CD4-positive, CD25-positive, alpha-beta regulatory T cell (primary cell): ENCODE measurements at places on chromosomes 2 and 18. TPM values are rescaled to one million over a fixed set of nuclear protein-coding genes. Genes with fewer than 3 reads are reported as not detected.

- no peak overlapping the region for H3K27ac ChIP-seq
- no peak for DNase-seq
- H3K36me3 ChIP-seq, result no peaks in the 10 kb centered on the region
- no peaks in the 10 kb centered on the region for H3K4me1 ChIP-seq
- H3K4me3 ChIP-seq, result no peak overlapping the region
Measured at GRCh38 chr2:237875256-237876060, 16.0 kb downstream of the RAMP1 start.

GRCh38 chr2:101986376-101986775 is 5.4 kb upstream of the IL1R2 start:
- no peak for DNase-seq
- H3K27me3 ChIP-seq, result no peaks in the 10 kb centered on the region
- H3K4me3 ChIP-seq, result no peak overlapping the region
- no peaks in the 10 kb centered on the region for H3K36me3 ChIP-seq
- no peaks in the 10 kb centered on the region for H3K4me1 ChIP-seq

Gene CDH19
- total RNA-seq, result not detected

DNA sequence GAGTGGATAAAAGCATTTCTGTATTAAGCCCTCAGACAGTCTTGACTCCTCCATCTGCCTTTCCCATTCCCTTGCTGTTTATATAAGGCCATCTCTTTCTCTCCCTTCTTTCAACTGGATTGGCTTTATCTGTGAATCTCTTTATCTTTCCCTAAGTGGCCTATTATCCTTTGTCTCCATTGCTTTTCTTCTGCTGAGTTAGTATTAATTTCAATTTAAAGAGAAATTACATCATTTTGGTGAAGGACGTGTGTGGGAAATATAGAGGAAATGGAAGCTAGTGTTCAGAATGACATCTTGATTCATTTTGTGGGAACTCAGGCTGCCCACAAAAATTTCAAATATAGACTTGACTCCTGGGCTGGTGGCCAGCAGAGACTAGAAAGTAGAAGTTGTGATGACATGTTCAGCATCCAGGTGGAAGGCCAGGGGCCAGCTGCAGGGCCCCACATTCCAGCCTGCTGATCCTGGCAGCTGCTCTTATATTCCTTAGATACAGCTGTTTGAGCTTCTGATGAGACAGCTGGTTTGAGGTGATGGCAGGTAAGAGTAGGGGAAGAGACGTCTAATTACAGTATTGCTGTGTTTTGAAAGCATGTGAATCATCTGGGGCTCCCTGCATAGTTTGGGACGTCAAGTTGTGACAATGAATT is 52.3 kb downstream of the DIS3L2 start:
- H3K27ac ChIP-seq, result no peak overlapping the region
- H3K27me3 ChIP-seq, result no peaks in the 10 kb centered on the region
- H3K4me1 ChIP-seq, result no peaks in the 10 kb centered on the region
- H3K4me3 ChIP-seq, result no peak overlapping the region
- peaks cover 24% of the 10 kb centered on the region for H3K36me3 ChIP-seq

GRCh38 chr2:48131539-48132270 is 225.4 kb upstream of the FBXO11 start:
- no peaks in the 10 kb centered on the region for H3K27me3 ChIP-seq
- no peak overlapping the region for H3K27ac ChIP-seq

DNA sequence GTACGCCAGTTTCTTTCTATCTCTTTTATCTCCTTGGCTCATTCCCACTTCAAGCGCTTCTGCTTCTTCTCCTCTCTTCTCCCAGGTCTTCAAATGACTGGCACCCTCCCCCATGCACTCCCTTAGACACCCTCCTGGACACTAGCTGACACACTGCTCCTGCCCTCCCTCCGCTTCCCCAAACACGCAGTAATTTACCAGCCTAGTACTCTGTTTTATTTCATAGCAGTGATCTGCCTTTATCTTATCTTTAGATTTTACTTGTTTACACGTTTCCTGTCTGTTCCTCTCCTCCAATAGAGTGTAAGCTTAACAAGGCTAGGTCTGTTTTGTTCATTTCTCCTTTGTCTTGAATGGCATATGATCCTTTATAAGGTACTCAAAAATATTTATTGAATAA is 93.9 kb downstream of the SCN3A start:
- no peaks in the 10 kb centered on the region for H3K27me3 ChIP-seq
- no peak for DNase-seq
- no peak overlapping the region for H3K27ac ChIP-seq

Gene RFX8
- 5.5 TPM for total RNA-seq

DNA sequence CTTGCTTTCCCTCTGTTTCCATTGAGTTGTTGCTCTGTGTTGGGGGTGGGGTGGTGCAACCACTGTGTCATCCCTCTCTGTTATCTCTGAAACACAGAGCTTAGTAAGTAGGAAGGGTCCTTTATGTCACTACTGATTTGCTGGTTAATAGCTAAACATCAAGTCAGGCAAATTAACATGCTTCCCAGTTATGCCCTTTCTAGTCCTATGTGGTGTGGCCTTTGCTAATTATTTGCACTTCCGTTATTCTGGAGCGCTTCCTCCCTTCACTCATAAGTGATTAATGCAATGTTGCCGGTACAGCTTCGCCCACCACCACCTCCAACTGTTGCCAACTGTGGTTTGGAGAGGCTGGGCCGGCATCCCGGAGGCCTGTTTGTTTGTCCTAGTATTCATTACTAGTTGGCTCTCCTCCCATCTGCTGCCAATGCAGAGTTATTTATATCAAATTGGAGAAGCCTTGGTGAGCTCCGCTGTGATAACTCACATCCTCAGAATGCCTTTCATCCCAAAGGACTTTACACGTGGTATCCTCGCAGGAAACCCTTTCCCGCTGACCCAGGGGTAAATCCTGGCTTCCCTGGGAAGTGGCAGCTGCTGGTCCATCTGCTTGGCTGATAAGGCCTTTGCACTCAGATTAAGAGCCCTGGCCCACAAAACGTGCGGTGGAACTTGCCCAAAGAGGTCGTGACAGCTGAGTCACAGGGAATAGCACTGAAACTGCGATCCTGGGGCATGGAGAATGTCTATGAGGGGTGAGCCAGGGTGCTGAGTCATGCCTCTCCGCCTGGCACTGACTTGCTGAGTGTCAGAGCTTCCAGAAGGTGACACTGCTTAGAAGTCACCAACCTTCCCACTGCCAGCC is 72.0 kb upstream of the ZCCHC2 start:
- H3K36me3 ChIP-seq, result no peaks in the 10 kb centered on the region
- no peaks in the 10 kb centered on the region for H3K4me1 ChIP-seq
- DNase-seq, result no peak
- H3K27ac ChIP-seq, result no peak overlapping the region
- H3K27me3 ChIP-seq, result no peaks in the 10 kb centered on the region
- H3K4me3 ChIP-seq, result no peak overlapping the region

Gene ACTG2
- 0.64 TPM for total RNA-seq

GRCh38 chr2:48939232-48939631 is 183.7 kb upstream of the LHCGR start:
- H3K4me3 ChIP-seq, result no peak overlapping the region
- H3K36me3 ChIP-seq, result no peaks in the 10 kb centered on the region
- no peak overlapping the region for H3K27ac ChIP-seq
- no peaks in the 10 kb centered on the region for H3K27me3 ChIP-seq

- no peak overlapping the region for H3K27ac ChIP-seq
- H3K36me3 ChIP-seq, result no peaks in the 10 kb centered on the region
- no peak overlapping the region for H3K4me3 ChIP-seq
- no peak for DNase-seq
- no peaks in the 10 kb centered on the region for H3K4me1 ChIP-seq
Measured at GRCh38 chr2:170155723-170156253, 22.2 kb upstream of the MYO3B start.

DNA sequence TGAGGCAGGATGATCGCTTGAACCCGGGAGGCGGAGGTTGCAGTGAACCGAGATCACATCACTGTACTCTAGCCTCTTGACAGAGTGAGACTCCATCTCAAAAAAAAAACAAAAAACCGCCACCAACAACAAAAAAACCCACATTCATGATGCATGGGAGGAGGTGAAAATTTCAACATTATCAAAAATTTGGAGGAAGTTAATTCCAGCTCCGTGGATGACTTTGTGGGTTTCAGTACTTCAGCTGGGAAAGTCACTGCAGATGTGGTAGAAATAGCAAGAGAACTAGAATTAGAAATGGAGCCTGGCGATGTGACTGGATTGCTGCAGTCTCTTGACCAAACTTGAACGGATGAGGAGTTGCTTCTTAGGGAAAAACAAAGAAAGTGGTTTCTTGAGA is 74.3 kb downstream of the PRKCE start:
- no peak overlapping the region for H3K4me3 ChIP-seq
- H3K27me3 ChIP-seq, result no peaks in the 10 kb centered on the region
- DNase-seq, result no peak
- H3K36me3 ChIP-seq, result no peaks in the 10 kb centered on the region
- H3K27ac ChIP-seq, result no peak overlapping the region

DNA sequence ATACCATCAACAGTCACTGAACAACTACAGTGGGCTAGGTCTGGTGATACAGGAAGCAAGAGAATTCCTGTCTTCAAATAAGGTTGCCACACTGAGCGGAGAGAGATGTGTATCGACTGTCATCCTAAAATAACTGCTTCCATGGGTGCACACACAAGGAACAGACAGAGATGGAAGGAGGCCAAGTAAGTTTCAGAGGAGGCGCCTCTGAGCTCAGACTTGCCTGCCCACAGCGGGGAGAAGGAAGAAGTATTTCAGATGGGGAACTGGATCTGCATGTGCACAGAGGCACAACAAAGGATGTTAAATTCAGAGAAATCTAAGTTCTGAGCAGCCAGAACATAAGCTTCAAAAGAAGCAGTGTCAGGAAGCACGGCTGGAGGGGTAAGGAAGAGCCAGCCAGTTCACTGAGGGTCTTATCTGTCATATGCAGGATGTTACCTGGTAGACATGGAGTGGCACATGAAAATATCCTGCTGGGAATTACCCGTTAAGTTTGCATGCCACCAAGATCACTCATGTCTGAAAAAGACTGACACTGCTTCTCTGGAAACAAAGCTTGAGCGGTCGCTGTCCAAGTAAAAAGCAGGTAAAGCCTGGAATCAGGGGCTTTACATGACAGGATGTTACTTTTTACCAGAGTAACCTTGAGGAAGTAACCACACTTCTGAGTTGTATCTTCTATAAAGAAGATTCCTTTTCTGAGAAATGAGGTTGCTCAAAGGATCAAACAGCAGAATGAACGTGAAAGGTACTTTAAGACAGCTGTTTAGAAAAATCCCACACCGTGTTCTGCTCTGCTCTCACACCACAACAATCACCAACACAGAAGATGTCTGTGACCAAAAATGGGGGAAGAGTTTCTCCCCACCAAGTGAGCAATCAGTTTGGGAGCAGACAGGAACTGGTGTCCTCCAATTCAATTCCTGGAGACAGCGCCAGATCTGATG is 260.2 kb downstream of the NBAS start:
- H3K27ac ChIP-seq, result no peak overlapping the region
- DNase-seq, result no peak
- H3K4me3 ChIP-seq, result no peak overlapping the region
- H3K4me1 ChIP-seq, result no peaks in the 10 kb centered on the region

- no peak overlapping the region for H3K27ac ChIP-seq
- H3K4me3 ChIP-seq, result no peak overlapping the region
- no peak for DNase-seq
- no peaks in the 10 kb centered on the region for H3K27me3 ChIP-seq
- H3K36me3 ChIP-seq, result no peaks in the 10 kb centered on the region
- no peaks in the 10 kb centered on the region for H3K4me1 ChIP-seq
Measured at GRCh38 chr2:133086176-133086575, 416.2 kb upstream of the LYPD1 start.

- peak overlapping the region; percentile 93 for H3K27ac ChIP-seq
- no peaks in the 10 kb centered on the region for H3K36me3 ChIP-seq
- peaks cover 34% of the 10 kb centered on the region for H3K4me1 ChIP-seq
- H3K4me3 ChIP-seq, result peak overlapping the region; percentile 96
- no peaks in the 10 kb centered on the region for H3K27me3 ChIP-seq
Measured at GRCh38 chr2:88053934-88054781, 1.4 kb downstream of the KRCC1 start.

DNA sequence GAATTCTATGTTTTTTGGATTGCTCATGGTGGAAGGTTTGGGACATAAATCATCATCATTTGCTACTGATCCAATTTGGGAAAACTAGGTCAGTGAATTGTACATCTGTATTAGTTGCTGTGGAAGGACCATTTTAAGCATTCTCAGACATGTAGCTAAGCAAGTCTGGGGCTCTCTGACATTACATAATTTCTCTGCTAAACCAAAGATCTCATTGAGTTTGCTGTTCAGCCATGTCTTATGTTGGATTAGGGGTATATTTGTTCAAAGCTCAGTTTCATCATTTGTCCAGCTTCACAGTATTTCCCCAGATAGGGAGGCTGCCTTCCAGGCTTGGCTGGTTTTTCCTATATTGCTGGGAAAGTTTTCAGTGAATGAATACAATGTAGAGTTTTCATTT is 399.7 kb downstream of the MTX2 start:
- peaks cover 6% of the 10 kb centered on the region for H3K27me3 ChIP-seq
- H3K4me3 ChIP-seq, result no peak overlapping the region
- H3K27ac ChIP-seq, result no peak overlapping the region

- no peak overlapping the region for H3K4me3 ChIP-seq
- DNase-seq, result no peak
- H3K36me3 ChIP-seq, result peaks cover 75% of the 10 kb centered on the region
- H3K27ac ChIP-seq, result no peak overlapping the region
- peaks cover 20% of the 10 kb centered on the region for H3K4me1 ChIP-seq
Measured at GRCh38 chr2:61520261-61520660, 17.9 kb downstream of the XPO1 start.

- H3K4me1 ChIP-seq, result peaks cover 5% of the 10 kb centered on the region
- no peaks in the 10 kb centered on the region for H3K36me3 ChIP-seq
- no peak overlapping the region for H3K27ac ChIP-seq
- no peaks in the 10 kb centered on the region for H3K27me3 ChIP-seq
Measured at GRCh38 chr2:240970104-240970503, 28.3 kb upstream of the SNED1 start.

- DNase-seq, result no peak
- no peaks in the 10 kb centered on the region for H3K4me1 ChIP-seq
- H3K4me3 ChIP-seq, result no peak overlapping the region
- no peaks in the 10 kb centered on the region for H3K36me3 ChIP-seq
- H3K27ac ChIP-seq, result no peak overlapping the region
Measured at GRCh38 chr2:170307555-170308351, 129.8 kb downstream of the MYO3B start.
